ENCODE measurements at places on chromosomes 2 and 18. TPM values are rescaled to one million over a fixed set of nuclear protein-coding genes. Genes with fewer than 3 reads are reported as not detected.

DNA sequence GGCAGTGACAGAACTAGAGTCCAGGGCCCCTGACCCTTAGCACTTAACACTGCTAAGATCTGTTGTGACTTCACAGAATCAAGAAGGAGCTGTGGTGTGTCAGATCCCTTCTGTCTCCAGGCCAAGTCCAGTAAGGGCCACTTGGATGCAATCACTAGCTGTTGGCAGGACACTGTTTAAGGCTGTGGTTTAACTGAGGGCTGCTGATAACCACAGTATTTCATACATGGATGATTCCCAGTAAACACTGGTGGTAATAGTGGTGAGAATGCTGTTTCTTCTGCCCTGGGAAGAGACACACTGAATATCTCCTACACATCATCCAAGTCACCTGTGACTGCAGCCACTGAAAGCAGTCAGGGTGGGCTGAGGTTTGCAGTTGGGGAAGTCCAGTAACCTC, 77.7 kb upstream of the FBXO11 start:
- DNase-seq, result no peak

The CRYGA gene
- total RNA-seq, result not detected

- DNase-seq, result no peak
Observed at GRCh38 chr2:214699236-214699635, 110.2 kb downstream of the BARD1 start.

The LYG1 gene
- total RNA-seq, result 0.99 TPM

The TXNDC2 gene
- total RNA-seq, result 0.28 TPM

- no peak for DNase-seq
Observed at GRCh38 chr2:149315461-149315860, 14.9 kb upstream of the LYPD6 start.

The REG3G gene
- not detected for total RNA-seq

DNA sequence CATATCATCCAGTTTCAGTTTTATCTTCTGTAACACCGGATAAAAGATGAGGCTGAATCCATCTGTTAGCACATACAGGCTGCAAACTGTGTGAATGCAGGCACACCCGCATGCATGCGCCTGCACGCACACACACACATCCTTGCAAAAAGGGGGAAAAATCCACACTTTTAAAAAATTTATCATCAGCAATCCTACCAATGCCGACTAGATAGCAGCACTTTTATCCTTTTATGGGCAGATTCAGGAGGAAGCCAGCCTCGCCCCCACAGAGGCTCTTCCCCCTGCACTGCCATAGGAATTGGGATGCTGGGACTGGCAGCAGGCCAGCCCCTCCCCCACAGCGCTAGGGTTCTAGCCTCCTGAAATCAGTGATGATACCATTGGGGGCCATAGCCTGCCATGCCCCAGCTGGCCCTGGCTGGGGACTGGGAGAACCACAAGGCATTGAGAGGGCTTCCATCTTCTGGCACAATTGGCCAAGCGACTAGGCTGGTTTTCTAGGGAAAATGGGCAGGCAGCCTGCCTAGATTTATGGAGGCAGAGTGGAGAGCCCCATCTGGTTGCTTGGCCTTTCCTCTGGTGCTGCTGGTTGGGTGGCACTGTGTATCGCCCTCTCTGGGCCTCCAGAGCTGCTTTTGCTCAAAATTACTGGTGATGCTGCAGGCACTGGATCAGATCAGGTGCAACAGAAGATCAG, 25.5 kb downstream of the CYRIA start:
- no peak for DNase-seq

DNA sequence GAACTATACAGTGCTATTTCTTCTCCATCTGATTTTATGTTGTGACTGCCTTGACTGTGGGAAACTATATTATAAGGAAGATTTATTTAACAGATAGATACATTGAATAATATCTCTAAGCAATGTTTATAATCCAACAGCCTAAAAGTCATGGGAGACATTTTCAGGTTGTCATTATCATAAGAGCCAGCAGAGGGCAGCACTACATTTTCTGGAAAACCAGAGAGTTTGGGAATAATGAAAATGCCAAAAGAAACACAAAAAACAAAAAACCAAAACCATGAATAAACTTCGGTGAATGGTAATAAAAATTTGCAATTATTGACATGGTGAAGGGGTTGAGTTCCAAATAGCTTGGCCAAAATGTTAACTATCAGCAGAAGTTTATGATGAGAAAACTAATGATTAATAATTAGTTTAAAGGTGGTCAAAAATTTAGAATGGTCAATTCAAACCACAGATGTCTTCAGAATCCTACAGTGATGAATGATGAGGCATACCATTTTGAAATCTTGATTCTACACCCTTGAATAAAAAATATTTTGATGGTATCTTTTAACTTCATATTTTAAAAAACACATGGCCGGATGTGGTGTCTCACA, 4.7 kb downstream of the EEF1B2 start:
- DNase-seq, result no peak

- no peak for DNase-seq
Observed at GRCh38 chr2:222307978-222308730, 9.4 kb upstream of the PAX3 start.

GRCh38 chr2:143823876-143824275, 694.7 kb downstream of the ARHGAP15 start:
- no peak for DNase-seq

The HJURP gene
- 6.9 TPM for total RNA-seq

The CD207 gene
- total RNA-seq, result not detected

DNA sequence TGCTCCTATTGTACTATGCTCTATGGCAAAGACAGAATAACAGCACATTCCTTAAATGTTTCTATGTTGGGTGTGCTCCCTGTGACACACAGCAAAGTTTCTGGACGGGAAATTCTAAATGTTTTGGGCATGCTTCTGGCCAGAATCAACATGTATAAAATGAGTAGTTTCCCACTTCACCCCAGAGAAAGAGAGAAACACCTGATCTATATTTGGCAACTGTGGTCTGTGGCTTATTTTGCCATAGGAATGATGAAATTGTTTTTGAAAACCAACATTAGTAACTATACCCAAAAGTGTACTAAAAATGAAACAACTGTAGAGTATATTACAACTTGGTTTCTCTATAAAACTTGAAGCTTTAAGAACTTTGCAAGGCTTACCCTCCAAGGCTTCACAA, 89.1 kb downstream of the RAD51AP2 start:
- no peak for DNase-seq

DNA sequence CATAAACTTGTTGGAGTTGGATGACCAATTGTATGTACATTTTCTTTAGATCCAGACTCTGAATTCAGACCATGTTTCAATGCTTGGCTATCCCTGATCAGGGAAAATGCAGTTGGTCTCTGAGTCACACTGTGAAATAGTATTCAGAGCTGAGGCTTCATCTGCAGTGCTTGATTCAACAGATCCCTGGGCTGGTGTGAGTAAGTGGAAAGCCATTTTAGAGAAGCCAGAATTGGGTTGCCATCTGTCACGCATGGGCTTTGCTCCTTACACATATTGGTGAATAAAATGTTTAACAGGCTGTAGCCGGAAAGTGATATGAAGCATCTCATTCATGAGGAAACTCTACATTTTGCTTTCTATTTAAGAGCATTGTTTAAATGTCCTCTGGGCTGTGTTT, 50.0 kb upstream of the ACYP2 start:
- DNase-seq, result no peak

The VIL1 gene
- total RNA-seq, result not detected

GRCh38 chr2:74587664-74588277, 33.3 kb downstream of the DOK1 start:
- no peak for DNase-seq

DNA sequence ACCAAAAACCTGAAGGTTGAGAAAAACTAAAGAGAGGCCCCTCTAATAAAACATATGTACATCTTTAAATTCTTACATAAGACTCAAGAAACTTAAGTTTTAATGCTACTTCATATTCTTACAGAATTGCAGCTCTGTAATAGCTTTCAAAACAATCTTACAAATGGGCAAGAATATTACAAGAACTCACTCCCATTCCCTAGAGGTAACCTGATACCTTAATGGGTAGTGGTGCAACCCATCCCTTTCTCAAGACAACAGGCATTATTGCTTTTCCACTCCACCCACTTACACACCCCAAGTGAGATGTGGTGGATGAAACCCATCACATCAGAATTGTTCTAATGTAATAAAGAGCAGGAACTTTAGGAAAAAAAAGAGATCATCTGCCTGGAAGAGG, 103.7 kb downstream of the RBMS1 start:
- no peak for DNase-seq

DNA sequence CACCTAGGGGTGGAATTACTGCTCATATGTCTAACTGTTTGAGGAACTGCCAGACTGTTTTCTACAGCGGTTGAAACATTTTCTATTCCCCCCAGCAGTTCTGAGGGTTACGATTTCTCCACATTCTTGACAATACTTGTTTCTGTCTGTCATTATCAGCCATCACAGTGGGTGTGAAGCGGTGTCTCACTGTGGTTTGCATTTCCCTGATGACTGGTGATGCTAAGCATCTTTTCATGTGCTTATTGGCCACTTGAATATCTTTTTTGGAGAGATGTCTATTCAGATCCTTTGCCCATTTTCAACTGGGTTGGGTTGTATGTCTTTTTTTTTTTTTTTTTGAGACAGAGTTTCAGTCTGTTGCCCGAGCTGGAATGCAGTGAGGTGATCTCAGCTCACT, 63.0 kb downstream of the ADNP2 start:
- no peak for DNase-seq

GRCh38 chr2:196099916-196100315, 31.3 kb upstream of the DNAH7 start:
- no peak for DNase-seq

DNA sequence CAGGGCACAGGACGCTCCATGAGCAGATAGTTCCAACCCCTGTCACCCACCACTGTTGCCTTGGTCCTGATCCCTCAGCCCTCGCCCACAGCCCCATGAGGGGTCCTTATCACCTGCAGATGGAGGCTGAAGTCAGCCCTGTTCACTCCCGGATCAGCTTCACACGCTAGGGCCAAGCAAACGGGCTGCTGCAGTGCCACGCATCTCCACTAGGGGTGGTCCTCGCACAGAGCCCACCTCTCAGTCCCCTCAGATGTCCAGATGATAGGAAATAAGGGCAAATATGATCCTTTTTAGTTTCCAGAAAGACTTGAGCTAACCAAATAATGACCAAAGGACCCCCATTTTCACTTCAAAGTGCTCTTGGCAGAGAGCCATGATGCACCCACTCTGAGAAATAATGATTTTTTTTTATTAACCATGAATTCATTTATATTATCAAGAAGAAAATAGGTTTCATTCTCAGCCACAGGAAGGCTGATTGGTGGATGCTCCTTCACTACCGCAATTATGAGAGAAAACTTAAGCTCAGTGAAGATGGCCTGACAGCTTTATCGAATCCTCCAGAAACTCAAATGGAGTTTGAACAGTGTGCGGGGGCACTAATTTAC, 71.9 kb upstream of the KLHL29 start:
- no peak for DNase-seq

DNA sequence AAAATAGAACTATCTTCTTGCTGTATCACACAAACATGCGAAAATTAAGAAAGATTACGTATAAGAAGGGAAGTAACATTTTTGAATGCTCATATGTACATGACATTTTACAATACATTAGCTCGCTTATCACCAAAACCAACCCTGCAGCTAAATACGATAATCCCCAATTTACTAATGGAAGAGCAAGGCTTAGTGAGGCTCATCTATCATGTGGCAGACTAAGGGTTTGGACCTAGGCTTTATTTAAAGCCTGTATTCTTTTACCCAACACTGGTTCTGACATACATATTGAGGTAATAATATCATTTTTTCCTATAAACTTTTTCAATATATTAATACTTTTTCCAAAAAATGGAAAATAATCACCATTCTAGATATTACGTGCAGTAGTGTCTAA, 116.8 kb upstream of the TTC39C start:
- no peak for DNase-seq

GRCh38 chr18:37654034-37654433, 88.4 kb upstream of the CELF4 start:
- no peak for DNase-seq

GRCh38 chr2:33531549-33532059, 55.2 kb downstream of the RASGRP3 start:
- DNase-seq, result no peak

GRCh38 chr2:165113414-165113813, 90.4 kb downstream of the SCN3A start:
- no peak for DNase-seq

DNA sequence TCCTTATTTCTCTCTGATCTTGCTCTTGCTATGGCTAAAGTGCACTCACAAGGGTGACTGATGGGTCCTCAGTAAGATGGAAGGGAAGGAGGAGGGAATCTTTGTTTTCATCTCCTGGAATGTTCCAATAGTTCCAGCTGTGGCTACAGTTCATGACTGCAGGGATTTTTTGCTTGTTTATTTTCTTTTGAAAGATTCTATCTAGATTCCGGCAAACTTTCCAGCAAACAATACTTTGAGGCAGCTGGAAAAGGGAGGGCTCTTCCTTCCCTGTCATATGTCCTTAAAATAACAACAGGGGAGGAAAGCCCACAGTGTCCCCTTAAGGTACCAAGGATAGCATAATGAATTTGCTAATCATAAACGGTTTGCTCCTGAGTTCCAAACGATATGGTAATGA, 111.3 kb upstream of the SLC14A2 start:
- DNase-seq, result no peak

The LRRC30 gene
- not detected for total RNA-seq

DNA sequence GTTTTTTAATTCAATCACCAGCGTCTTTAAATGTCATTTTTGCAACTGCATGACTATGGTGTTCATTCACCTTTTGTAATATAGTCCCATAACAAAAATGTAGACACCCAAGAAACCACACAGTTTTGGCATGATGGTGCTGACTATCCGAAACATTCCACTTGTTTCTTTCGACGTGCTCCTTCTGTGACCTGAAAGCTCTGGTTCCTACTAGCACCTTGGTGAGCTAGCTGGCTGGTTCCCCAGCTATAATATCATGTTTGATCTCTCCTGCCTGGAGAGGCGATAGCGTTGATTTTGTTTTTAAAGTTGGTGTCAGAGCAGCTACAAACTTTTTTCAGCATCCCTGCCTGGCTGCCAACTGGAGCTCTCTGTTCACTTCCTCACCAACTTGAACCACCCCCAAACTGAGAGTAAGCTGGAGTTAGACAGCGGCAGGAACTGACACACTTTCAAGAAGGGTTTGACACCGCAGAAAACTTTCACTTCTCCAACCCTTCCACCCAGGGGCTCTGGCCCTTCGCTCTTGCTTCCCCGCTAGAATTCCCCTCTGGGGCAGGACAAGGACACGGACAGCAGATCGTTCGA, 1.1 kb downstream of the ATAD2B start:
- no peak for DNase-seq

The MOGAT1 gene
- not detected for total RNA-seq

The SERPINB12 gene
- total RNA-seq, result not detected

The G6PC2 gene
- not detected for total RNA-seq
